ENCODE measurements at places on chromosomes 11 and 22. TPM values are rescaled to one million over a fixed set of nuclear protein-coding genes. Genes with fewer than 3 reads are reported as not detected.
A peak's percentile ranks its signal among the peaks of the same experiment; 100 is the strongest.

GRCh38 chr11:134207538-134208239 is 16.1 kb downstream of the NCAPD3 start:
- peak; percentile 76 for DNase-seq

The CRACR2B gene
- 2.3 TPM for total RNA-seq

DNA sequence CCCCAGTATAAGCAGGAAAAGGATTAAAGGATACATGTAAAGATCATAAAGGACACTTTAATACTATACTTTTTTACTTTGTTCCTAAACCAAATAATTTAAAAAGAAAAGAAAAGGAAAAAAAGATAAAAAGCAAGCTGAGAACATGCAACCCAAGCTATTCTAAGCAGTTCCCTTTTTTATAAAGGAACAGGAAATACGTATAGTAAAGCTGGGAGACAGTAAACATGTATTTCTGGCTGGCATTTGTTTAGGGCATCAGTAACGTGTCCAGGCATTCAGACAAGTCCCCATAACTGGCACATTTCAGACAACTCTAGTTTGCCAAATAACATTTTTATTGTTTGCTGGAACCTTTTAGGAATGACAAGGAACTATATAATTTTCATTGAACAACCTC is 24.9 kb downstream of the BCO2 start:
- DNase-seq = no peak

DNA sequence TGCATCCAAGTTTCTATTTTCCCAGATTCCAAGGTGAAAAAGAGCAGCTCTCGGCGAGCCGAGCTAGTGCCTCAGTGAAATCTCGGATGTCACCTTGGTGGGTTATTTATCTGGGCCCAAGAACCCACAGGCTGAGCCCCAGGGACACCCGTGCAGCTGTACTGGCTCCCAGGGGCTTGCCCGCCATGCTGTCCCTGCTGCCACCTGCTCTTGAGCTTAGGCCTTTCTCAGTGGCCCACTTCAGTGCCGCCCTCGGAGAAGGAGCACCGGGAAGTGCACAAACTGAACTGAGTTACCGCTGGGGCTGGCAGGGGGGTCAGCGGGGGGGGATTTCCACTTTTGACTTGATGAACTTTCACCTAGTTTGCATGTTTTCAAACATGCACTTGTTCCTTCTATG is 27.9 kb downstream of the CPT1A start:
- DNase-seq = no peak

DNA sequence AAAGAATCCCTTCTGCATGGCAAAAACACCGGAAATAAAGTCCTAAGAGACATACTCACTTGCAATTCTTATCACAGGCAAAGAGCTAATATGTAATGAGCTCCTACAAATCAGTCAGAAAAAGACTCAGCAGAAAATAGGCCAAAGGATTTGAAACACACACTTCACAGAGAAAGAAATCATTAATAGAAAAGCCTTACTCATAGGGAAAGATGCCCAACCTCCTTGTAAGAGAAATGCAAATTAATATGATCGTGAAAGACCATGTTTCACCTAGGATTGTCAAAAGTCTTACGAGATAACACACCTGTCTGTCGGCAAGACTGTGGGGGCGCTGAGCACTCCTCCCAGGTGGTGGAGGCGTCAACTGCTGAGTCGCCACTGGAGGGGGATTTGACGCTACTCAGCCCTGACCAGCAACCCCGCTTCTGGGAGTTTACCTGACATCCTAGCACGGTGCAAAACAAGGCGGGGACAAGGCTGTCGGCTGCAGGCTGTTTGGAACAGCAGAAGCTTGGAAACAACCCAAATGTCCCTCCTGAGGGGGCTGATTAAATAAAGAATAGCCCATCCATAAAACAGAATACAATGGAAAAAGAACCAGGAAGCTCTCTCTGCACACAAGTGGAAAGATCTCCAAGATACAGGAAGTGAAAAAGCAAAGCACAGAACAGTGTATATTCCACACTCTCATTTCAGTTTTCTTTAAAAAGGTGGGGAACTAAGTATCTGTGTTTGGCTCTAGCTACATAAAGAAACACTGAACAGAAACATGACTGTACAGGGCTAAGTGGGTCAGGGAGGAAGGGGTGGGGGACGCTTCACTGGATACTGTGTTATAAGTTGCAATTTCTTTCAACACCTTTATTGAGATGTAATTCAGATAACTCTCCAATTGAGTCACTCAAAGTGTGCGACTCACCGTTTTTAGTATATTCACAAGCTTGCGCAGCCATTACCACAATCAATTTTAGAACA is 11.5 kb downstream of the CSNK1E start:
- DNase-seq = peak; percentile 73

Measured in activated CD4-positive, alpha-beta memory T cell treated with anti-CD3 and anti-CD28 coated beads for 36 hours (primary cell).